Effector memory CD4-positive, alpha-beta T cell (primary cell): ENCODE measurements at places on chromosomes 11 and 22.
A peak's percentile ranks its signal among the peaks of the same experiment; 100 is the strongest.

DNA sequence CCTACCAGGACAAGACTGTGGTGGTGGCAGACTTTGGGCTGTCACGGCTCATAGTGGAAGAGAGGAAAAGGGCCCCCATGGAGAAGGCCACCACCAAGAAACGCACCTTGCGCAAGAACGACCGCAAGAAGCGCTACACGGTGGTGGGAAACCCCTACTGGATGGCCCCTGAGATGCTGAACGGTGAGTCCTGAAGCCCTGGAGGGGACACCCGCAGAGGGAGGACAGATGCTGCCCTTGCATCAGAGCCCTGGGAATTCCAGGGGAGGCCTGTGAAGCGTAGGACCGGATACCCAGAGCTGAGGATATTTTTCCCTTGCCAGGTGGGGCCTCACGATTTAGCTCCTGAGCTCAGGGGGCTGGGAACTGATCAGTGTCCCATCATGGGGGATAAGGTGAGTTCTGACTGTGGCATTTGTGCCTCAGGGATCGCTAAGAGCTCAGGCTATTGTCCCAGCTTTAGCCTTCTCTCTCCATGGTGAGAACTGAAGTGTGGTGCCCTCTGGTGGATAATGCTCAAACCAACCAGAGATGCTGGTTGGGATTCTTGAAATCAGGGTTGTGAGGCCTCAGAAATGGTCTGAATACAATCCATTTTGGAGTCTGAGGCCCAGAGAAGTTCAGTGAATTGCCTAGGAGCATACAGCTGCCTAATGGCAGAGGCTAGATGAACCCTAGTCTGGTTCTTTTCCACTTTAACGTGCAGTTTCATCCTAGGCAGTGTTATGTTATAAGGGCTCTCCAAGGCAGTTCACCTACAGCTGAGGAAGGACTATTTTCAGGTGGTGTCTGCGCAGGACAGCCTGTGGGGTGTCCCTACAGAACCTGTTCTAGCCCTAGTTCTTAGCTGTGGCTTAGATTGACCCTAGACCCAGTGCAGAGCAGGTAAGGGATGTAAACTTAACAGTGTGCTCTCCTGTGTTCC lies 19.5 kb downstream of the PIK3IP1 start:
- DNase-seq = no peak

DNA sequence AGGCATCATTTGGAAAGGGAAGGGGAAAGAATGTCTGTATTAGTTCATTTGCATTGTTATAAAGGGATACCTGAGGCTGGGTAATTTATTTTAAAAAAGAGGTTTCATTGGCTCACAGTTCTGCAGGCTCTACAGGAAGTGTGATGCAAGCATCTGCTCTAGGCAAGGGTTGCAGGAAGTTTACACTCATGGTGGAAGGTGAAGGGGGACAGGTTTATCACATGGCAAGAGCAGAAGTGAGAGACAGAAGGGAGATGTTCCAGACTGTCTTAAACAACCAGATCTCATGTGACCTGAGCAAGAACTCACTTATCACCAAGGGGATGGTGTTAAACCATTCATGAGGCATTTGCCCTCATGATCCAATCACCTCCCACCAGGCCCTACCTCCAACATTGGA lies 90.6 kb downstream of the CCDC83 start:
- no peak for DNase-seq

DNA sequence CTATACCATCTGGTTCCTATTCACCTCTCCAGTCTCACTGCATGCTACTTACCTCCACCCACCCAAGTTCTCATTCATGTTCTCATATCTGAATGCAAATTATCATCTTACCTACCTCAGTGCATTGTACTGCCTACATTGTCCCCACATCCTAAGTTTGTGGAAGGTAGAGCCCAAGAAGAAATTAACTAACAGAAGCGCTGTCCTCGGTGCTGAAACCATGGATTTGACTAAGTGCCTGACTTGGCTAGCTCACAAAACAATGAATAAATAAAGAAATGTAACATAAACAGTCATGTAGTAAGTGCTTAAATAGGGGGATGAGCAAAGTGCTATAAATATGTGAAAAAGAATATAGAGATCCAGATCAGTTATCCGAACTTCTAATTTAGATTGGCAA lies 63.2 kb downstream of the GRIA4 start:
- DNase-seq = no peak

GRCh38 chr22:38947321-38948140 lies 9.9 kb upstream of the APOBEC3A start:
- DNase-seq = no peak

DNA sequence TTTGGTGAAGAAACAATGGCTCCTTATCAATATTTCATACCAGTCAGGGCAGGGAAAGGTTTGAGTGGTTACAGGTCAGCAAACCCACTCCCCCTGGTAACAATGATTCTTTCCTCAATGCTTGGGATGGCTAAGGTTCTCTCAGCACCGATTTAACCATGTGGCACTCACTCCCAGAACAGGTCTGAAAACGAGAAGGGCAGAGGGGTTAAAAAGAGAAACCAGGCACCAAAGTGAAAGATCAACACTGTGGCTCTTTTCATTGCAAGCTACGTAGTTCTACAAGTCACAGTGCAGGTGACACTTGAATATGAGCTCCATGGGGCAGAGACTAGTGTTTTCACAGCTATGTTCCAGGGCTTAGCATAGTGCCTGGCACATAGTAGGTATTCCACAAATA lies 132.4 kb downstream of the PLEKHA7 start:
- no peak for DNase-seq

DNA sequence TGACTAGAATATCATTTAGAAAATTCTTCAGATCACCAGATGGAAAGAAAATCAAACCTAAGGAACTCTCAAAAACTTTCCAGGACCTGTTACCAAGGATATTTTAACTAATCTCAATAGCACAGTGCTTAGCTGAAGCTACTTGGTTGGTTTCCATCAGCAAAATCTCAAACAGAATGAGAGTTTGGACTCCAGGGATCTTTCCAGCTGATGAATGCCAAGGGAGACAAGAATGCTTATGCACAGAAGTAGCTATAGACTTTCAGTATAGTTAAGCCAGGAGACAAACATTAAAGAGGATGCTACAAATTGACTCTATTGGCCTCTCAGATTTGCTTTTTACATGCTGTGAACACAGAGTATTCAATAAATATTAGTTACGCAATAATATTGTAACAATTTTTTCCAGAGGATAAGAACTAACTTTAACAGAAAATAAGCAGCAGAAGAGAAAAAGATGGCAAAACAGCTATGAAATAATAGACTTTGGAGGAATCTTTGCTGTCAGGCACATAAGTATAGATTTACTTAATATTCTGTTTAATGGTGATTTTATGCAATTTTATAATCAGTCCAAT lies 331.4 kb downstream of the DLG2 start:
- no peak for DNase-seq

DNA sequence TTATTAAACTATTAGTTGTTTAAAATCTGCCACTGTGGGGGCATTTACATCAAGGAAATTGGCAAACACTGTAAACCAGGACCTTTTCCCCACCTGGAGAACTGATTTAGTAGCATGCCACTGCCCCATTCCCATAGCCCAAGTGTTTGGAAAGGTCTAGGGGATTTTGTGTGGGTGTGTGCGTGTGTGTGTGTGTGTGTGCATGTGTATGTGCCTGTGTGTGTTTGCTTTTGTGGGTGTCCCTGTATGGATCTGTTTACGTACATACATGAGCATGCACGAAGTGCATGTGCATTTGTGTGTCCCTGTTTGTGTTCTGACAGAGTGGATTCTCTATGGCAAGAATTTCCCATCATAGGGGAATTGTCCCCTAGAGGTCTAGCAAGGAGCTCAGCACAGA lies 62.7 kb upstream of the LMO1 start:
- DNase-seq = no peak

- no peak for DNase-seq
These were observed 10.3 kb upstream of the CDON start for GRCh38 chr11:126072801-126073594.

DNA sequence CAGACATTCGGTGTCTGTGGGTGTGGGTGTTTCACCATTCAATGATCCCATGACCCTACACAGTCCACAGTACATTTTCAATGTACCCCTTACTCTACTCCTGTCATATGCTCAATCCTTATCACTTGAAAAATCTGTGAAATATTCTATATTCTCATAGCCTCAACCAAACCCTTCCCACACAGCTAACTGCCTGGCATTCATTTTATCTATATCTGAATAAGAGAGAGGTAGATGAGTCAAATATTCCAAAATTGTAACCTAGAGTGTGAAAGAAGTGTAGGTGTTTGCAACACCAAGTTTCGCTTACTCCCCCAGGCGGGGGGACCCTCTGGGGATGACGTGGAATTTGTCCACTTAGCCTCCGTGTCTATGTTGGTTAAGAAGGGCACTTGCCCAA lies 354.8 kb downstream of the ETS1 start:
- DNase-seq = no peak

- no peak for DNase-seq
These were observed 4.4 kb downstream of the SEC14L6 start for GRCh38 chr22:30541961-30542810.

DNA sequence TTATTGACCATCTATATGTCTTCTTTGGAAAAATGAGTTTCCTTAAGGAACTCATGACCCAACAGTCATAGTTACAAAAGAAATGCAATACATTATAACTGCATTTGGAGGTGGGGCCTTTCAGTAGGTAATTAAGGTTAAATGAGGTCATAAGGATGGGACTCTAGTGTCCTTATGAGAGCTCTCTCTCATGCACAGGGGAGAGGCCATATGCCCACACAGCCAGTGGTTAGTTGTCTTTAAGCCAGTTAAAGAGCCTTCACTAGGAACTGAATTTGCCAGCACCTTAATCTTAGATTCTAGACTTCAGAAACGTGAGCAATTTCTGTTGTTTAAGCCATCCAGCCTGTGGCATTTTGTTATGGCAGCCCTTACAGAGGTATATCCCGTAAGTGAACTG lies 27.3 kb downstream of the INTS4 start:
- DNase-seq = no peak

DNA sequence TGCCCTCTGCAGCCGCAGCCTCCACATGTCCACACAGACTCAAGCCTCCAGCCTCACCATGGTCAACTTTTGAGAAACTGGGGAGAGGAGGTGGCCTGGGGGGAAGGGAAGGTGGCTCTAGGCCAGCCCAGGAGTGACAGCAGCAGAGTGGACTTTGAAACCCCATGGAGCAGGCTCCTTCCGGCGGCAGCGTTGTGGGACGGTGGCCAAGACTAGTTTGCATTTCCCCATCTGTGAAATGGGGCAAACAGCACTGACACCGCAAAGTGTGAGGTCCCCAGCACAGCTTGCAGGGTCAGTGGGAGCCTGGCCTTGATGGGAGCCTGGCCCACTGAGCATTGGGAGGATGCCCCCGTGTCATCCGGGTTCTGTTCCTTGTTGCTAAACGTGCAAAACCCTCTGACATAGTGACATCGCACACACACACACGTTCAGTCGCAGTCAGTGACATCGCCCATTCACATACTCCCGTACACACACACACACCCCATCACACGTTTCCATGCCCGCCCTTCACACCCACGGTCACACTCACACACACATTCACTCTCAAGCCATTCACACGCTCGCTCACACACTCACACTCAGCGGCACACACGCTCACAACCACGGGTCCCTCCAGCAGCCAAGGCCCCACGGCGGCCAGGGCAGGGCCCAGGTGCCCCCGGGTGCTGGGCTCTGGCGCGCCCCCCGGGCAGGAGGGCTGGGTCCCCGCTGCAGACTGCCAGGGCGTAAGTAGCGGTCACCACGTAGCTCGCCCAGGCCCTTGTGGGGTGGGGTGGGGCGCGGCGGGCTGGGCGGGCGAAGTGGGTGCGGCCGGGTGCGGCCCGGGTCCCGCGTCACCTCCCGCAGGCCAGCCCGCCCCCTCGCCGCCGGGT lies 585 bp downstream of the CYB5R3 start:
- peak; percentile 12 for DNase-seq

- DNase-seq = no peak
These were observed 19.2 kb upstream of the RRAS2 start for GRCh38 chr11:14378171-14378570.

- DNase-seq = no peak
These were observed 433.3 kb upstream of the CHORDC1 start for GRCh38 chr11:90656171-90656570.

- DNase-seq = no peak
These were observed 38.6 kb downstream of the CEP164 start for GRCh38 chr11:117366248-117366647.

- DNase-seq = no peak
These were observed 74.4 kb downstream of the GAB4 start for GRCh38 chr22:16933291-16934282.

DNA sequence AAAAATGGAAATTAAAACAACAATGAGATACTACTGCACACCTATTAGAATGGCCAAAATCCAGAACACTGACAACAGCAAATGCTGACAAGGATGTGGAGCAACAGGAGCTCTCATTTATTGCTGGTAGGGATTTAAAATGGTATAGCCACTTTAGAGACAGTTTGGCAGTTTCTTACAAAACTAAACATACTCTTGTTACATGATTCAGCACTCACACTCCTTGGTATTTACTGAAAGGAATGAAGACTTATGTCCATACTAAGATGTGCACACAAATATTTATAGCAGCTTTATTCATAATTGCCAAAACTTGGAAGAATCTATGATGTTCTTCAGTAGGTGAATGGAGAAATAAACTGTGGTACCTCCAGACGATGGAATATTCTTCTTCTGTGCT lies 40.8 kb downstream of the PGM2L1 start:
- DNase-seq = no peak

- no peak for DNase-seq
These were observed at the start of gene DGCR6 for GRCh38 chr22:18905540-18906409. Gene DGCR6 (plus strand): TSS chr22:18906320. CDS start chr22:18906375, 55 bp downstream.

GRCh38 chr11:126830216-126830806 lies 170.3 kb downstream of the KIRREL3 start:
- no peak for DNase-seq

GRCh38 chr11:110373051-110373702 lies 56.6 kb upstream of the FDX1 start:
- DNase-seq = no peak

DNA sequence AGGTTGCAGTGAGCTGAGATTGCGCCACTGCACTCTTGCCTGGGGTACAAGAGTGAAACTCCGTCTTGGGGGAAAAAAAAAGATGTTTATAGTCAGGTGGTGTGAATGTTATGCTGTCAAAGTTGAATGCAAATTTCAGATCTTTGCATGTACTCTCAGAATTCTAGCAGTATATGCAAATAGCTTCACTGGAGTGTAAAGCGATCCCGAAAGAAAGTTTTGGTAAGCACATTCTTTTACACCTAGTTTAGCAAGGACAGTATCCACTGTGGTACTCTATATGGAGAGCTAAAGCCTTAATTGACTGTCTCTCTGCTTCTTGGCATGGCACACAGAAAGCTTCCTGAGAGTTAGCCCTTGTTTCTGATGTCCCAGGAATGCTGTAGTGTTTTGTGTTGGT lies 4.0 kb downstream of the JAM3 start:
- no peak for DNase-seq

DNA sequence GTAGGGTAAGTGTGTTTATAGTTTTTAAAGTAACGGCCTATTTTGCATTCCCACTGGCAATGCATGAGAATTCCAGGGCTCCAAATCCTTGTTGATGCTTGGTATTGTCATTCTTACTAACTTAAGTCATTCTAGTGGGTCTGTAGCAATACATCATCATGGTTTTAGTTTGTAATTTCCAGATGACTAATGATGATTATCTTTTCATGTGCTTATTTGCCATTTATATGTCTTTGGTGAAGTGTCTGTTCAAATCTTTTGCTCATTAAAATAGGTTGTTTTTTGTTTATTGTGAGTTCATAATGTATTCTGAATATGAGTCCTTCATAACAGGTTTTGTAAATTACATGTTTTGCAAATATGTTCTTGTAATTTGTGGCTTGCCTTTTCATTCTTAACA lies 31.2 kb downstream of the MTMR3 start:
- DNase-seq = no peak

GRCh38 chr22:30305906-30306626 lies 16.8 kb upstream of the CASTOR1 start:
- DNase-seq = no peak

GRCh38 chr22:44219101-44219870 lies 38.6 kb downstream of the PARVG start:
- no peak for DNase-seq
